ENCODE measurements at places on chromosomes 11 and 22. TPM values are rescaled to one million over a fixed set of nuclear protein-coding genes. Genes with fewer than 3 reads are reported as not detected.
A peak's percentile ranks its signal among the peaks of the same experiment; 100 is the strongest.

DNA sequence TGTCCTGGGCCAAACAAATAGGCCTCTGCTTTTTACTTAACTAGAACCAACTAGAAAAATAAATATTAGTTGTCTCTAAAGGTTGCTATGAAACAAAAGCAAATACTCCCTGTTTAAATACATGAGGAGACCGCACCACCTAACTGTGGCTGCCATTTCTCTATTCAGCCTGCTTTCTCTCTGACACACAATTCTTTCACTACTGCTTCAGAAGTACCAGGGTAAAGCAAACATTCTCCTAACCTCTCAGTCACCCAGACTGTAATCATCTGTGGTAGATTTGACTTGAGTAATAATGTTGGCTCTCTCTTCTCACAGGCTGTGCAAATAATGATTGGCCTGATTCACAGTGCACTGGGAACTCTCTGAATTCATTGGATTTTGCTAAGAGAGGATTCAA, 41.0 kb upstream of the MS4A8 start:
- H3K4me3 ChIP-seq = no peak overlapping the region
- no peaks in the 10 kb centered on the region for H3K4me1 ChIP-seq
- H3K36me3 ChIP-seq = no peaks in the 10 kb centered on the region
- no peaks in the 10 kb centered on the region for H3K27me3 ChIP-seq
- DNase-seq = no peak

- no peaks in the 10 kb centered on the region for H3K4me1 ChIP-seq
- H3K27me3 ChIP-seq = no peaks in the 10 kb centered on the region
- H3K27ac ChIP-seq = no peak overlapping the region
- no peak for DNase-seq
- peaks cover 5% of the 10 kb centered on the region for H3K36me3 ChIP-seq
Observed at GRCh38 chr11:12249590-12250260, 127.6 kb upstream of the PARVA start.

DNA sequence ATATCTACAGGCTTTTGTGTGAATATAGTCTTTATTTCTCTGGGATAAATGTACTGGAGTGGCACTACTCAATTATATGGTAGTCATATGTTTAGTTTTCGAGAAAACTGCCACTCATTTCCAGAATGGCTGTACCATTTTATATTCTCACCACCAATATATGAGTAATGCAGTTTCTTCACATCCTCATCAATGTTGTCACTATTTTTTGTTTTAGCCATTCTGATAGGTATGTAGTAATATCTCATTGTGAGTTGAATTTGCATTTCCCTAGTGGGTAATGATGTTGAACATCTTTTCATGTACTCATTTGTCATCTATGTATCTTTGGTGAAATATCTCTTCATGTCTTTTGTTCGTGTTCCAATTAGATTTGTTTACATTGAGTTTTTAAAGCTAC, 18.0 kb downstream of the ACRV1 start:
- no peak overlapping the region for H3K4me3 ChIP-seq
- no peak for DNase-seq
- H3K36me3 ChIP-seq = no peaks in the 10 kb centered on the region
- no peaks in the 10 kb centered on the region for H3K27me3 ChIP-seq
- H3K4me1 ChIP-seq = no peaks in the 10 kb centered on the region

DNA sequence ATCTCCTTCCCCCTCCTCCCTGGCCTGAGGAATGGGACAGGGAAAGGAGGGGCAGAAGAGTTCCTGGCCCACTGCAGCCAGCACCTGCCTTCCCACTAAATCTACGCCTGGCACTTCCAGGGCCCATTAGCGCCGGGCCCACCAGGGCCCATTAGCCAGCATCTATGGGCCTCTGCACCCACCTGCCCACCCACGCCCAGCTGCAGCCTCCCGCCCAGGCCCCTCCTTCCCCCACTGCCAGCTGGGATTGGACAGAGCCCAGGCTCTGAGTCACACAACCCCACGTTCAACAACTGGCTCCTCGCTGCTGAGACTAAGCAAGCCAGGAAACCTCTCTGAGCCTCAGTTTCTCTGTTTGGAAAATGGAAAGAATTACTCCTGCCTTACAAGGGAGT, 48.7 kb downstream of the CYTH4 start:
- no peak for DNase-seq
- no peaks in the 10 kb centered on the region for H3K4me1 ChIP-seq

GRCh38 chr22:45537734-45538181, 35.1 kb downstream of the FBLN1 start:
- H3K36me3 ChIP-seq = no peaks in the 10 kb centered on the region
- DNase-seq = no peak
- no peaks in the 10 kb centered on the region for H3K27me3 ChIP-seq
- no peak overlapping the region for H3K4me3 ChIP-seq

GRCh38 chr11:106152824-106153223, 75.4 kb downstream of the AASDHPPT start:
- DNase-seq = no peak
- no peaks in the 10 kb centered on the region for H3K27me3 ChIP-seq
- no peak overlapping the region for H3K27ac ChIP-seq
- no peaks in the 10 kb centered on the region for H3K4me1 ChIP-seq
- H3K36me3 ChIP-seq = no peaks in the 10 kb centered on the region
- H3K4me3 ChIP-seq = no peak overlapping the region

DNA sequence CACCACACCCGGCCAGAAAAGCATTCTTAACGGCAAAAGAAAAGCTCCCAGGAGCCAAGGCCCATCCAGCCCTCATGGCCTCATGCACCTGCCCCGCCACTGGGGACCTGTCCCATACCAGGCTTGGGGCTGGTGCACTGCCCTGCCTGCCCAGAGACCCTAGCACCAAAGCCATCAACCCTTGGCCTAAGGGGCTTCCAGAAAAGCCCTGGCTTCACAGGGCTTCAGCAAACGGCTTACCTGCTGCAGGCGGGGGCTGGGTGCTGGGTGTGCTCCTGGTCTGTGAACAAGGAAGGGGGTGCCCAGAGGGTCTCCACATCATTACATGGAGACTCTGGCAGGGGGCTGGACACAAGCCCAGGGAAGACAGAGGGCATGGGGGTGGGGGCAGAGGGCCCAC, 89.5 kb downstream of the CELSR1 start:
- H3K27me3 ChIP-seq = no peaks in the 10 kb centered on the region
- H3K27ac ChIP-seq = no peak overlapping the region
- H3K4me1 ChIP-seq = no peaks in the 10 kb centered on the region
- no peaks in the 10 kb centered on the region for H3K36me3 ChIP-seq

GRCh38 chr11:133845413-133845812, at the start of gene SPATA19:
Gene SPATA19 (minus strand): TSS chr11:133845513. CDS start chr11:133845446, 67 bp downstream.
- no peaks in the 10 kb centered on the region for H3K4me1 ChIP-seq
- H3K4me3 ChIP-seq = no peak within 1 kb of the TSS
- no peak for DNase-seq
- no peak within 1 kb of the TSS for H3K27ac ChIP-seq
- H3K36me3 ChIP-seq = no peaks in the 10 kb centered on the region

GRCh38 chr11:540583-541432, 3.5 kb downstream of the LRRC56 start:
- H3K36me3 ChIP-seq = peaks cover 4% of the 10 kb centered on the region
- peaks cover 3% of the 10 kb centered on the region for H3K27me3 ChIP-seq
- H3K4me3 ChIP-seq = no peak overlapping the region
- no peak for DNase-seq
- no peak overlapping the region for H3K27ac ChIP-seq
- peaks cover 28% of the 10 kb centered on the region for H3K4me1 ChIP-seq

GRCh38 chr11:4102711-4103110, 8.1 kb downstream of the RRM1 start:
- no peak overlapping the region for H3K27ac ChIP-seq
- no peak for DNase-seq
- H3K27me3 ChIP-seq = no peaks in the 10 kb centered on the region
- no peaks in the 10 kb centered on the region for H3K36me3 ChIP-seq

DNA sequence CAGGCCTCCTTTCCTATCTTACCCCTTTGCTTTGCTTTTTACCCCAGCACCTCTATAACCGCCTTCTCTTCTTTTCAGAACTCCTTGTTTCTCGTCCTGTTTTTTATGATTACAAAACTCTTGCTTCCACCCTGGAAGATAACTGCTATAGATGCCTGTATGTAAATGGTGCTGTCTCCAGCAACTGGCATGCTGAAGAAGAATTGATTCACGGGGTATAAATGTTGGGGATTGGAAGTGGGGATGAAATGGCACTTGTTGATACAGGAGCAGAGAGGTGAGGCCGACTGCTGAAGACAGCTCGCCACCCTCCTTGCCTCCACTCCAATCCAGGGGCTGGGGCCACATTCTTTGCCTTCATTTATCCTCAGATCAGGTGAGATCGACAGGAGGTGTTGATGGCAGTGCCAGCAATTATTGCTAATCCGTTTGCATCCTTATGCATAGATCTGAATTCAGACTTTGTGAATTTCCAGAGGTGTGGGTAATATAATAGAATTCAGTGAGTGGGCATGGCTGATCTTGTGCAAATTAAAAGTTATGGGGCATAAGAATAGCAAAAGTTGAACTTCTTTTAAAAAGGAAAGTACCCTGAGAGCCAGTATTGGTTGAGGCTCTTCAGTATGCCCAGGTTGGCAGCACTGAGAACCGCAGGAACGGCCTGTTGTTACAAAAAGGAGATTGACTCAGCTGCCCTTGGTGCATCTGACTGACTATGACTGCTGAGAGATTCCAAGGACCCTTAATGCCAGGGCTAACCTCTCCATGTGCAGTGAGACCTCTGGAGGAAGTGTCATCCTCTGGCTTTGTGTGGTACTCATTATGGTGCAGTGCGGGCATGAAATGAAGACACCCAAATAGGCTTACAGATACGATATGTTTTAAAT, 5.3 kb downstream of the NEAT1 start:
- no peak for DNase-seq
- peak overlapping the region; percentile 92 for H3K4me3 ChIP-seq
- no peaks in the 10 kb centered on the region for H3K27me3 ChIP-seq
- H3K4me1 ChIP-seq = peaks cover 84% of the 10 kb centered on the region
- peak overlapping the region; percentile 95 for H3K27ac ChIP-seq

DNA sequence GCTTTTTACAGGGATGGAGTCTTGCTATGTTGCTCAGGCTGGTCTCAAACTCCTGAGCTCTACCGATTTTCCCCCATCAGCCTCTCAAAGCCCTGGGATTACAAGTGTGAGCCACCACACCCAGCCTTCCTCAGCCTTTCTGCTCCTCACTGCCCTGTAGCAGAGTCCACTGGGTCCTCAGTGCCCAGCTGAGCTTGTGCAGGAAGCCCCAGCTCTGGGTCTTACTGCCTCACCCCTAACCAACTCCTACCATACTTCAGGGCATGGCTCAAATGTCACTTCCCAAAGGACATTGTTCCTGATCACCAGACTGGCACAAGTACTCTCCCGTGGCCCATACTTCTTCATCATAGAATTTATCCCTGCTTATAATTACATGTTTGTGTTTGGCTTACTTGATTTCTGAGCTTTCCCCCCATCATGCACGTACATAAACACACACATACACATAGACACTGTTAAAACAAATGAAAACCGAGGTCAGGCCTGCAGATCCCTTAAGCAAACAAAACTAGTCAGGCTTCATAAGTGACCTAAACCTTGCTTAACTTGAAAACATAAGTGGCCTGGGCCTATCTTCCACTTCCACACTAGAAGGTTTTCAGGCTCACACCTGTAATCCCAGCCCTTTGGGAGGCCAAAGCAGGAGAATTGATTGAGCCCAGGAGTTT, 14.0 kb upstream of the SLC43A3 start:
- no peaks in the 10 kb centered on the region for H3K4me1 ChIP-seq
- no peak overlapping the region for H3K27ac ChIP-seq
- DNase-seq = no peak
- H3K27me3 ChIP-seq = no peaks in the 10 kb centered on the region

DNA sequence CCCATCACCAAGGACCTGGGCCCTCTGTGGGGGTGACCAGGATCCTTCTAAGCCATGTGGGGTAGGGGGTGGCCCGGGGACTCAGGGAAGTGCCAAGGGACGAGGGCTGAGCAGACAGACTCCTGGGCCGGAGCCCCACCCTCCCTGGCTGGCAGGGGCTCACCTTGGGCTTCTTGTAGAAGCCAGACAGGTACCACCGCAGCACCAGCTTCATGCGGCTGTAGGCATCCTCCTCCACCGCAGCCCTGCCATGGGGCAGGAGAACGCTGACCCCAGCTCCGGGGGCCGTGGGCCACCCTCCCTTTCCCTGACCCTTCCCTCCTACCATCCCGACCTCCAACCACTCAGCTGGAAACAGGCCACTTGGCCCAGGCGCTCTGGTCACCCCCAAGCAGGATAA, 45.9 kb upstream of the CARS1 start:
- peaks cover 11% of the 10 kb centered on the region for H3K36me3 ChIP-seq
- H3K27me3 ChIP-seq = peaks cover 9% of the 10 kb centered on the region
- no peak for DNase-seq
- no peak overlapping the region for H3K27ac ChIP-seq

- H3K4me1 ChIP-seq = peaks cover 22% of the 10 kb centered on the region
- DNase-seq = peak; percentile 28
- no peak overlapping the region for H3K4me3 ChIP-seq
- H3K36me3 ChIP-seq = peaks cover 88% of the 10 kb centered on the region
- no peaks in the 10 kb centered on the region for H3K27me3 ChIP-seq
- H3K27ac ChIP-seq = no peak overlapping the region
Observed at GRCh38 chr22:45336971-45337431, 27.3 kb downstream of the FAM118A start.

DLG2 gene
- total RNA-seq = 3.5 TPM

C1QTNF4 gene
- total RNA-seq = 2.0 TPM

CBLIF gene
- not detected for total RNA-seq

OR2AG2 gene
- total RNA-seq = not detected

FAM83F gene
- total RNA-seq = 0.28 TPM

DCHS1 gene
- total RNA-seq = 11.2 TPM

OR8J3 gene
- total RNA-seq = not detected

GLYATL1 gene
- not detected for total RNA-seq

FOLR2 gene
- not detected for total RNA-seq

SLC22A25 gene
- total RNA-seq = not detected
